Left ventricle myocardium inferior (tissue), 1 donor: ENCODE measurements at places on chromosomes 16 and 17. TPM values are rescaled to one million over a fixed set of nuclear protein-coding genes. Genes with fewer than 3 reads are reported as not detected.

GRCh38 chr17:56679115-56679776 is 85.7 kb downstream of the NOG start:
- no peak overlapping the region for H3K27ac ChIP-seq
- peaks cover 9% of the 10 kb centered on the region for H3K4me1 ChIP-seq
- DNase-seq, result no peak
- peaks cover 98% of the 10 kb centered on the region for H3K27me3 ChIP-seq
- no peaks in the 10 kb centered on the region for H3K36me3 ChIP-seq
- peak overlapping the region; percentile 53 for H3K4me3 ChIP-seq

DNA sequence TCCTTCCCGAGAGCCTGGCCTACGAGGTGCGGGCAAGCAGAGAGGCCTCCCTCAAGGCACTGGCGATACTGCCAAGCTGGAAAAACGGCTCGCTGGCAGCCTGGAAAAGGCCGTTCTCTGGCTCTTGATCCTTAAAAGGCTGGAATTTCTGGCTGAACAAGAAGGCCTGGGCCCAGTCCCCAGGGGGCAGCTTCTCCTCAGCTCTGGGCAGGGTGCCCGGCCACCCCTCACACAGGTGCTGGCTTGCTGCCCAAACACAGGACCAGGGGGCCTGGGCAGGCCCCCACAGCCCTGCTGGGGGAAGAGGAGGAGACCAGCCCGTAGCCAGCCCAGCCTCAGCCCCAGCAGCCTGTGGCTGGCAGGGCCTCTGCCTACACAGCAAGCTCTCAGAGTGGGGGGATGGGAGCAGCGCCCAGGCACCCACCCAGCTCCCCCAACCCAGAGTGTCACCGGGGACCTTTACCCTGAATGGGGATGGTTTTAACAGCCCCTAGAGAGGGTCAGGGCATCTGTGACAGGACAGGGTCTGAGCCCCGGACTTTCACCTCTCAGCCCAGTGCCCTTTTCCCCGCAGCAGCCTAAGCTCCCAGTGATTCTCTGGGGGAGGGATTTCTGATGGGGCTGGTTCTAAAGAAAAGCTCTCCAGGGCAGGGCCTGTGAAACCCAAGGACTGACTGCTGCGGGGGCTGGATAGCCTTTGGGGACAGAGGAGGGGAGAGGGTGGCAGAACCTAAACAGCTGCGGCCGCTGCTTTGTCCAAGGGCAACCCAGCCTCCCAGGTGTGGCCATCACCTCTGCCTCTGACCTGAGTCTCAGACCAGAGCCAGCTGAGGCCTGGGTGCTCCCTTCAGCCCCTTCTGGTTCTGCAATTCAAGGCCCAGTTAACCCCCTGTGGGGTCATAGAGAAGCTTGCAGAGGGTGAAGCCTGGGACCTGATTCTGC is 38.6 kb upstream of the TOB1 start:
- DNase-seq, result peak; percentile 41
- H3K4me1 ChIP-seq, result peaks cover 47% of the 10 kb centered on the region
- H3K36me3 ChIP-seq, result no peaks in the 10 kb centered on the region
- H3K4me3 ChIP-seq, result no peak overlapping the region
- H3K27ac ChIP-seq, result peak overlapping the region; percentile 91

DNA sequence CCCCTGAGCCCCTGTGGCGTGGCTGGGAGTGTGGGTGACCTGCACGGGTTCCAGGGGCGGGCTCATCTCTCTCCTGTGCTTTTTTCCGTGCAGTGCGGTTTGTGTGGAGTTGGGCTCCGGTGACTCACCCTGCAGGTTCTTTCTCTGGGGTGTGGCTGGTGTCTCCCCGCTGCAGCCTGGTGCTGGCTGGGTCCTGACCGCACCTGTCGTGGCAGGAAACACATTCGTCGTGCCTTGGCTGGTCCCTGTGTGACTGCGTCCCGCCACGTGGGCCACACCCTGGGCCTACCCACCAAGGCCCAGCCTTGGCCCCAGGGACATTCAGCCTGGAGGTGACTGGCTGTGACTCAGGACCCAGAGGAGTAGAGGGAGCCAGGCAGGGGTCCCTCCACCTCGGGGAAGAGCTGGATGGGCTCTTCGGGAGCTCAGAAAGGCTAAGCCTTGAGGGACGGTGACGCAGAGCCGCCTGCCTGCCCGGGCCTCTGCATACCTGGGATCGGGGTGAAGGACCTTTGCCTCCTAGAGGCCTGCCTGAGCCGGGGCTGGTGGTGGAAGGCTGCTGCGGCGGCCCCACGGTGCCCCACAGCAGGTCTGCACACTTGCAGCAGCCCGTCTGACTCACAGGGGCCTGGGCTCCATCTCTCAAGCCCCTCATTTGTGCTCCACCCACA is 7.8 kb downstream of the TRAF7 start:
- DNase-seq, result no peak
- H3K4me1 ChIP-seq, result peaks cover 31% of the 10 kb centered on the region
- H3K4me3 ChIP-seq, result no peak overlapping the region

DNA sequence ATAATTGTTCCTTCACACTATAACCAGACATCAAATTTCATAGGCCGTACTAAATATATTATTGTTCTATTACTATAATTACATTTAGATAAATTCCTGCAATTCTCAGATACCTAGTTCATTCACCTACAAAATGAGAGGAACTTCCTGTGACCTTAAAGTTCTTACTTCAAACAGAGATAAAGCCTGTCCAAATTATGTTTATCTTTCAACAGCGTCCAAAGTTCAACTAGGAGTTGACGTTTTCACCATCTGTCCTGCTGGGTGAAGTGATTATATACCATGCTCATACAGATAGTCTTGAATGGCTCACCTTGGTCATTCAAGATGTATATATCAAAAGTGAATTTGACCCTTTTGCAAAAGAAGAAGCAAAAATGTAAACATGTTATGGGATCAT is 440.6 kb downstream of the CDH8 start:
- H3K36me3 ChIP-seq, result no peaks in the 10 kb centered on the region
- H3K4me3 ChIP-seq, result no peak overlapping the region
- no peaks in the 10 kb centered on the region for H3K4me1 ChIP-seq
- no peak overlapping the region for H3K27ac ChIP-seq
- no peak for DNase-seq
- no peaks in the 10 kb centered on the region for H3K27me3 ChIP-seq

The TRPV3 gene
- total RNA-seq, result 1.0 TPM

The EIF1 gene
- total RNA-seq, result 1,125 TPM

The JMJD8 gene
- total RNA-seq, result 43.1 TPM

The FOXN1 gene
- total RNA-seq, result not detected

The CEP95 gene
- 10.1 TPM for total RNA-seq

The PRAC1 gene
- total RNA-seq, result not detected
